Activated CD4-positive, alpha-beta T cell treated with anti-CD3 and anti-CD28 coated beads, Interleukin-2, amount 50 U/mL, for 24 hours (primary cell): ENCODE measurements at places on chromosomes 4 and X.

GRCh38 chr4:157217708-157218107 is 2.8 kb upstream of the GRIA2 start:
- DNase-seq: no peak

DNA sequence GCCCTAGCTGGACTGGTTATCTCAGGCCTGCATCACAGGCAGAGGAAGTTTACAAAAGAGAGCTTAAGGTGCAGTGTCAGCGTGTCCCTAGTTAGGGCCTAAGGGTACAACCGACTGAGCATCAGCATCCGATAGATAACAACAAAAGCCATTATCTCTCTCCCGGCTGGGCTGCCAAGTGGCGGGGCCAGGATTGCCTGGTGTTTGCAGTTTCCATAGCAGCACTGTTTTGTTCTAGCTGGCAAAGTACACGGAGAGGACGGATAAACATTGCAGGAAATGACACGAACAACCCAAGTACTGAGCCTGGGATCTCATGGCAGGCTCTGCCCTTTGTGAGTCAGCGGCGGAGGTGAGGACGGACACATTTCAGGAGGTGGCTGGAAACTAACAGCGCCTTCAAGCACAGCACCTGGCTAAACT is 104.7 kb upstream of the NOCT start:
- DNase-seq: no peak

- DNase-seq: no peak
These were observed 380.8 kb downstream of the SPRY1 start for GRCh38 chr4:123777373-123777772.

- no peak for DNase-seq
These were observed 13.6 kb upstream of the C4orf50 start for GRCh38 chr4:6031846-6032245.

DNA sequence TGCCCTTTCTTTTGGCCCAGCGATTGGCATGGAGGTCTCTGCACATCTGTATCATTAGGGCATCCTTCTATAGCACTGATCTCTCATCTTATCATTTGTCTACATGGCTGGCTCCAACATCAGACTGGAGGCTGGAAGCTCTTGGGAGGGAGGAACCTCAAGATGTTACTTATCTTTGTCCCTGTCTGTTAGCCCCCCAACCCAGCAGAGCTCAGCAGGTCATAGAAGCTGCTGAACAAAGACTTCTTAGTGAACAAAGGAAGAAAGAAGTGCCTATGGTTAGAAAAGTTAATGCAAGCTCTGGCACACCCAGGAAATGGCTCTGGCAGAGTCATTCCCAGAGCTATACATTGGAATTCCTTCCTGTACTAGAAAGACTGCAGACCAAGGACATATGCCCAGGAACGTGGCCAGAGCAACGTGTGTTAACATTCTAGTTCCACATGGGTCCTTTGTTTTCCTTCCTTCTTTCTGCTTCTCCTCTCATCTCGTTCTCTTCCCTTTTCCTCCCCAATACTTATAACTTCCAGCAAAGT is 74.0 kb downstream of the SEL1L3 start:
- no peak for DNase-seq

- DNase-seq: no peak
These were observed 28.1 kb upstream of the HS6ST2 start for GRCh38 chrX:132986556-132986955.

GRCh38 chr4:159098482-159099127 is 4.3 kb upstream of the RAPGEF2 start:
- DNase-seq: no peak

GRCh38 chr4:60891947-60892346 is 308.2 kb upstream of the ADGRL3 start:
- DNase-seq: no peak

DNA sequence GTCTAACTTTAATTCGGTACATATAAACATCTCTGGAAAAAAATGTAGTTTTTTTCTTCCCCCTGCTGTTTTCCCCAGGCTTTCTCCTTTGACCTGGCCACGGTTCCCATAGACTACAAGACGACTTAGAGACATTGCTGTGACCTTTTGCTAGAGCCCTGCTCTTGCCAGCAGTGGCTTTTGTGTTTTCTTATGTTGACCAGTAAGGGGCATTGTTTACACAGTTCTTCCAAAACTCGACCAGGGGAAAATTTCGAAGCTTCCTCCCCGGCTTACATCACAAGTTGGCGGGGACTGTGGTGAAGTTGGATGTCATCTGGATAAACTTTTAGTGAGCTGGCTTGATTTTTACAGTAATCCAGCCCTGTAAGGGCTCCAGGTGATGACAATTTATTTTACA is 9.3 kb downstream of the CCDC160 start:
- DNase-seq: no peak

DNA sequence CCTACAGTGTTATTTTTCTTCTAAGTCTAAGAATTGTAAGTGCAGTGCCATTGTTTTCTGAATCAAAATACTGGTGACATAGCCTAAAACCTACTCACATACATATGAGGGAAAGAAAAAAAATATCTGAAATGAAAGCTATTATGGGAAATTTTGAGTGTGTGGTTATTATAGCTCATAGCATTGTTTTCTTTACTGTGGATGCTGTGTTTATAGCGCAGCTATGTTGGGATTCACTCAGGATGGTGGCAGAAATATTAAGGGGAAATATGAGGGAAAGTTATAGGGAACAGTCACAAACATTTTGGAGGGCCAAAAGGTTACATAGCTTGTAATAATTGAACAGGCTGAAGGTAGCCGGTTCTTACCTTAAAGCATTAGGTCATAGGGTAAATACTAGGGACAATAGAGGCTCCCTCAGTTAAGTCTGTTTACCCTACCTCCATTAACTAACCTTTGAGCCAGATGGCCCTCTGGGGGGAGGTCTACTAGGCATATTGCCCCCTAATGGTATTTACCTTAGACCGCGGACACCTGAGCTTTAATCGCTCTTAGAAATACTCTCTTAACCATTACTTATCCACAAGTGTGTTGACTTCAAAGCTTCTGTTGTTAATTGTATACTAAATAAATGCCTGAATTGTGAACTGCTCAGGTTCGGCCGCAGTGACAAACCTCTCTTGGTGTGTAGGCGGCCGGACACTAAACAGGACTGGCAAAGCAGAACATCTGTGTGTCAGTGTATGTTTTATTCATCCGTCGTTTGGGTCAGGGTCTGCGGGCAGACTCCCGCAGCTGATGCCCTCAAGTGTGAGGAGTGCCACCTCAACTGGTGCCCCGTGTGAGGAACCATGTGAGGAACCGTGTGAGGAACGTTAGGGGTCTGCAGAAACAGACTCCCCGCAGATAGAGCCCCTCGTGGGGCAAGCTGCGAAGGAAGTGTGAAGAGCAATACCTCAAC is 21.3 kb upstream of the SULT1B1 start:
- DNase-seq: no peak
